NCI-H2107 (cell line): ENCODE measurements at places on chromosomes 7 and 10.
A peak's percentile ranks its signal among the peaks of the same experiment; 100 is the strongest.

- DNase-seq: no peak
Observed at GRCh38 chr7:129255800-129256199, 31.0 kb downstream of the AHCYL2 start.

- no peak for DNase-seq
Observed at GRCh38 chr10:61866700-61867368, 34.7 kb upstream of the ARID5B start.

- no peak for DNase-seq
Observed at GRCh38 chr7:15765753-15766152, 79.3 kb upstream of the MEOX2 start.

GRCh38 chr10:60618861-60619260 lies 159.4 kb upstream of the CDK1 start:
- DNase-seq: no peak

GRCh38 chr10:111820471-111820870 lies 363.1 kb downstream of the GPAM start:
- no peak for DNase-seq

DNA sequence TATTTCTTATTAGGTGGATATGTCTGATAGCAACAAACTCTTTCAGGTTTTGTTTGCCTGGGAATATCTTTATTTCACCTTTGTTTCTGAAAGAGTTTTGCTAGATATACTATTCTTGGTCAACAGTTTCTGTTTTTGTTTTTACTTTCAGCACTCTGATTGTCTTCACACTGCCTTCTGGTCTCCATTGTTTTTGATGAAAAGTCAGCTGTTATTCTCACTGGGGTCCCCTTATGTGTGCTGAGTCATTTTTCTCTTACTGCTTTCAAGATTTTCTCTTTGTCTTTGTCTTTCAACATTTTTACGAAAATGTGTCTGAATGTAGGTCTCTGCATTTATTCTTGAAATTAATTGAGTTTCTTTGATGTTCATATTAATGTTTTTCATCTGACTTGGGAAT lies 15.2 kb upstream of the RASSF4 start:
- no peak for DNase-seq

GRCh38 chr10:77939561-77940001 lies 13.0 kb upstream of the DLG5 start:
- no peak for DNase-seq

GRCh38 chr7:88226886-88227516 lies 7.2 kb upstream of the SRI start:
- DNase-seq: no peak

DNA sequence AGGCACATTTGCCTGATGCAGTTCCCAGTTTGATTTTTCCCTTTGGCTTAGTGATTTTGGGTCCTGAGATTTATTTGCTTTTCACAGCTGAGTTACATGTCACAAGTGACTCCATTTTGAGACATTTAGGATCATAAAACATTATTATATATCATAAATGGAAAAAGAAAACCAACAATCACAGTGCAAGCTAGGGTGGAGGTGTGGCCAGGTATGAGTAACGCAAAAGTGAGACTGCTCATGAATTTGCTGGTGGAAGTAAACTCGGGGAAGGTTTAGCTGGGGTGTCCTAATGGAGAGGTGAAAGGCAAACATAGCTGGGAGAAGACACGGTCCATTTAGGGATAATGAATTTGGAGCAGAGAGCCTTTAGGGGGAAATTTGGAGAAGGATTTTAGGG lies 21.7 kb upstream of the UCN3 start:
- no peak for DNase-seq

- no peak for DNase-seq
Observed at GRCh38 chr10:80760914-80761371, 223.2 kb downstream of the SH2D4B start.

DNA sequence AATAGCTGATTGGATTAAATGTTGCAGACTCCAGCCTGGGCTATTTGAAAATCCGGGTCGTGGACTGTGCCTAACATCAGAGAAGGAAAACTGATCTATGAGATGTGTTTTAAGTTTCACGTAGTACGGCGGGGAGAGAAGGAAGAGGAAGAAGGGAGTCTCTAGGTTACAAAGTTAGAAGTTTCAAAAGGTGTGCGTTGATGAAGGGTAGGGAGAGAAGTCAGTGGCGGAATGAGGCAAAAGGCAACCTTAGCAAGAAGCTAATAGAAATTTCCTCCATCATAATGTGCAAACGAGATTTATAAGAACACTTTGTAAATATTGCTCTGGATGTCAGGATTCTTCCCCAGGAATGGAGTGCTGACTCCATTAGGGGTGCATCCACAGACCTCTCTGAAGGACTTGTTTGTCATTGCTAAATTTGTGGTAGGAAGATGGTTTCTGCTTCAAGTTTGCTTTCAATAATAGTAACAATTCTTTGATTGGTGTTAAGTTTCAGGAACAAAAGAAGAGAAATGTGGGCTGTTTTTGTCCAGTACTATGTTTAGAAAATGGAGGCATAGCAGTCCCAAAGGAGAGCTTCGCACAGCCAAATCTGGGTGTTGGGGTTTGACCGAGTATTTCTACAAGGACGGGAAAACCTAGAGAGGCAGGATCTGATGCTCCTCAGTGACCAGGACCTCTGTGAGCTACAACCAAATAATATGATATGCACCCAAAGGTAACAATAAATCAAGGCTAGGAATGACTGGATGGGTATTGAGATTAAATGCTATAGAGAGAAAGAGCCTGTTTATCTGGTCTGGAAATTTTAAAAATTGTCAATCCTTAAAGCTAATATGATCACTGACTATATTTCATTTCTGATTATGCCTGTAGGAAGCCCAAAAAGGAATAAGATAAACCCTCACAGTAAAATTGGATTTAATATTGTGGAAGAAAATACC lies 8.2 kb downstream of the TWIST1 start:
- no peak for DNase-seq

DNA sequence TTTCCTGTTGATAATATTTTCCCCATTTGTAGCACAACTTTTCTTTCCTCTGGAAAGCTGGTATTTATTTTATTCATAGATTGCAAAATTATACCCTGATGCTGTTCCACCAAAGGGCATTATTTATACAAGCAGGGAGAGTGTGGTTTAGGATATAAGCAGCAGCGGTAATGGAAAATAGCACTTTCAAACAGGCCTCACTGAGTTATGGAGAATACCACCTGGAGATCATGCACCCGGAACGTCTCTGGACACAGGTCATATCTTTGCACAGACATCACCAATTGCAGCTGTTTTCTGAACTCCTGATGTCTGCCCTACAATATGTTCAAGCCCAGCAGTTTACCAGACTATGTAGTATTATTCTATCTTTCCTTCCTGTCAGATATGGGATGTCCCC lies 2.0 kb upstream of the CALD1 start:
- DNase-seq: no peak

DNA sequence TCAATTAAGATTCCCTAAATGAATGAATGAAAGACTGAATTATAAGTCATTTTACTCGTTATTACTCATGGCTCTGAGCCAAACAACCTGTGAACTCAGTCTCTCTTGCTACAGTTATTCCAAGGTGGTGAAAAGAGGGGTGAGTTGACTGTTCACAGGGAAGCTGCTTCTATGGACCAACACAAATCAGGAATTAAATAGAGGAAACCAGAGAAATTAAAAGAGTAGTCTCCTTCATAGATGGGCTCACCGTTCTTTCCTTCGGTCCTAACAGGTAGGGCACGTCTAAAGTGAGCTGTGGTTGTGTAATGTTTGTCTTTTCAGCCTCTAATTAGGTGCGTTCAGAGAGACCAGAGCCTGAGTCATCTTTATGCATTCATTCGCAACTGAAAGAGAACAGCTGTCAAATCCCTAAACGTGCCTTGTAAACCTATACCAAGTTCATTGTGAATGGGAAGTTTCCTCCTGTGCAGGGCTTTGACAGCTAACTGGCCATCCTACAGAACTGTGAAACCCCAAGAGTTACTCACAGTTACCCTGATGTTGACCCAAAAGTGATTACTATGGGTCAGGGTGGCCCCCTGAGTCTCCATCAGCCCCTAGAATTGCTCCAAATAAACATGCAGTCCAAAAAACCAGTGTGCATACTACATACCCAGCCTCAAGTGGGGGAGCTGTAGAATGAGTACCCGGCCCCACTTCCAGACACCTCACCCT lies 18.2 kb upstream of the C10orf53 start:
- DNase-seq: peak; percentile 28

DNA sequence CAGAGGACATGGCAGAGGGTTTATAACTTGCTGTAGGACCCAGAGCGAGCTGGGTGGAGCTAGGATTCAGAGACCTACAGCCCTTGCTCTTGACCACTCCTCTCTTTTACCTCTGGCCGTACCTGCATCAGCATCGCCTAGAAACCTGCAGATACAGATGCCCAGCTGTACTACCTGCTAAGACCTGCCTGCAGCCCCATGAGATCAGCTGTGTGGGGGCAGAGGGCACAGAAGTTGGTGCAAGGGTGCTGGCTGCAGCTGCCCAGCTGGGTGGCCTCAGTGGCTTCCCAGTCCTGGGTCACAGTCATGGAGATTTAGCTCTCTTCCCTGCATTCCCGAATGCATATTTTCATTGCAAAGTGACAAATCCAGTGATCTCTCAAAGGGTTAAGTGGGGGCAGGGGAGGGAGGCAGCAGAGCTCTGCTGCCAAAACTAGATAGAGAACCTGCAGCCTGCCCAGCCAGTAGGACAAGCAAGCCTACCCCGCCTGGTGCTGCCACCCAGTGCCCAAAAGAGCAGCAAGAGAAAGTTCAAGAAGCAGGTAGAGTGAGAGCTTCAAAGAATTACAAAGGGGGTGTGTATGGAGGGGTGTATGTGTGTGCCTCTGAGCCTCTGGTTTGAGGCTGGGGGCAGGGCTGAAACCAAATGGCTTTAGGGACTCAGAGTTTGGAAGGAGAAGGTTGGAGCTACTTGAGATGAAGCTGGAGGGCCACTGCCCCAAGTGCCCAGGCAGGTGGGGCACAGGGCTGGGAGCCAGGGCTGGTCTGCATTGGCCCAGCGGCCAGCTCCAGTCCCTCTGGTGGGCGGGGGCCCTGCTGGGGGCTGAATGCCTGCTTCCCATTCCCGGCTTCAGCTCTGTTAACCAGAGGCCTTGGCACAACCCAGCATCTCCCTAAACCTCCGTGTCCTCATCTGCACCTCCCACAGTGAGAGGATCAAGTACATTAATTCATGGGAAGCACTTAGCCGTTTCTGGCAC lies 6.9 kb downstream of the FAM241B start:
- no peak for DNase-seq

DNA sequence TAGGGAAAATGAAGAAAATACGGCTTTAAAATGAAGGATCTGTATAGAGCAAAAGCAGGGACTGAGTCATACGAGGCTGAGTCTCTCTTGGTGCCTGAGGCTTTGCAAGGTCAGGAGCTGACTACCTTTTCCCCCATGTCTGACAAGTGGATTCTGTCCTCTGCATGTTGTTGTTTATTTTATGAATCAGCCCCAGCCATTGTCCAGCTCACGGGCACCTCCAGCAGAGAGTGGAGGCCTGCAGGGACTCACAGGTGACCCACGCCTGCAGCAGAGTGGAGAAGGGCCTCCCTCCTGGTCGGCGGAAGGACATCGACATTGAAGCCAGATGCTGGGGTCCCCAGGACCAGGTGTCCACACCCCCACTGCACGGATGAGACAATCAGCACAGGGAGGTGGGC lies 233.9 kb downstream of the WDR37 start:
- DNase-seq: no peak

DNA sequence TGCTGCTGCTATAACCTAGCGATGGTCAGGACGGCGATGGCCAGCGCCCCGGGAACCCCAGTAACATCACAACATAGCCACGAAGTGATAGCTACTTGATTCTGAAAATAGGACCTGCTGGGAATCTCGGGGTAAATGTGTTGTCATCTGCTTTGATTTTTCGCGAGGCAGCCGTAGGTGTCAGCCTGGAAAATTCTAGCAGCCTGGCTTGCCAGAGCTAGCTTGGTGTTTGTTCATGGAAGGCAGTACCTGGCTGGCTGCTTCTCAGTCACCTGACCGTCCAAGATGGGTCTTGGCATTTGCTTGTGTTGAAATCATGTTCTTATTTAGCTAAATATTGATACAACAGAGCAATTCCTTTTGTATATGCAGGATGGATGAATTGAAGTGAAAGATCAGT lies 82.4 kb upstream of the BTBD16 start:
- DNase-seq: no peak

GRCh38 chr10:77635402-77636227 lies 2.0 kb downstream of the KCNMA1 start:
- DNase-seq: no peak

GRCh38 chr7:40165216-40165615 lies 30.4 kb downstream of the SUGCT start:
- DNase-seq: no peak

DNA sequence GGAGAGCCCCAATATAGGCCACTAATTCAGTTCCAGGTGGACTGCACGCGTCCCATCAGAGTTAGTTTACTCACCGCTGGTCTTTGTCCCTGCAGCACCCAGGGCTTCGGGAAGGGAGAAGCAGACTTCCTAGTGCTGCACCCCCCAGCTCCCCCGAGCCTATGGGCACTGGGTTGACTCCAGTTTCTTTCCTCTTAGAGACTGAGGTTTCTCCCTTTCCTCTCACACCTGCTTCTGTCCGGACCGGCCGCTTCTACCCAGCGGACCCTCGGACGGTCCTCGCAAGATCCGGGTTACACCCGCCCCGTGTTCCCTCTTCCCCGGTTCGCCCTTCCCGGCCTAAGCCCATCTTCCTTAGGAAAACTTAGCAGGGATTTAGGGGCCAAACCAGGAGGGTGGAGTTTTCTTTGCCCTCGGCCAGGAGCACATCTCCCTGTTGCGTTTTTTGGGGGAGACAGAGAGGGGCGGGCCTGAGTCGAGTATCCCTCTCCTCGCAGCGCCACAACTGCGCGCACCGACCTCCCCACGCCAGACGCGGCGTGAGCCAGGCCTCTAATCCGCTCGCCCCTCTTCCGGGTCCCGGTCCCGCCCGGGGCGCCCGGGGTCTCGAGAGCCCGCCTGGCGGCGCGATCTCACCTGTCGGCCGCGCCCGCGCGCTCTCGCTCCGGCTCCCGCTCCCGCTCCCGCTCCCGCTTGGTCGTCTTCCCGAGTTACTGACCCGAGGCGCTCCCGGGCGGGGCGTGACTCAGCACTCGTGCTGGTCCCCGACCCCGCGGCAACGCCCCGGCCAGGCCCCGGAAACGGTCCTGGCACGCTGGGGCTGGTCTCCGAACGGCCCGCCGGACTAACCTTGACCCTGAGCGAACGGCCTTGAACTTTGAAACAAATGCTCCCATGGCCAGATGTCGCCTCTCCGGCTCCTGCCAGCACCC lies at the start of gene AIFM2:
TSS of gene AIFM2 (minus strand) at position 728 of the 932 bp plus-strand sequence. CDS start 8,741 bp downstream, outside the sequence.
- DNase-seq: no peak

DNA sequence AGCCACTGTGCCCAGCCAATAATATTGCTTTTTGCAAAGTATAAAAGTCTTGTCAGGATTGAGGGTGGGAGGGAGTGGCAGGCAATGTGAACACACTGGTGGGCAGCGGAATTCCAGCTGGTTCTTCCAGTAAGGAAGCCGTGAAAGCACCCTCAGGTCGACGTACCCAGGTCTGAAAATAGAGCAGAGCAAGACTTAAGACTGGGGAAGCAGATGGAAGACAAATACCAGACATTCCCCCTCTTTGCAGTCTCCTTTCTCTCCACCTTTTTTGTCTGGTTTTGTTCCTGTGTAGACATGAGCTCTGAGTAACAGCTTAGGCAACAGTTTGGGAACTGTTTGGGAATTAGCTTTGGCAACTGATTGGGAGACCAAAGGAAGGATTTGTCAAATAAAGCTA lies 17.6 kb upstream of the CSTF2T start:
- no peak for DNase-seq
